GM23338 (cell line): ENCODE measurements at places on chromosomes 2 and 18.
A peak's percentile ranks its signal among the peaks of the same experiment; 100 is the strongest.

DNA sequence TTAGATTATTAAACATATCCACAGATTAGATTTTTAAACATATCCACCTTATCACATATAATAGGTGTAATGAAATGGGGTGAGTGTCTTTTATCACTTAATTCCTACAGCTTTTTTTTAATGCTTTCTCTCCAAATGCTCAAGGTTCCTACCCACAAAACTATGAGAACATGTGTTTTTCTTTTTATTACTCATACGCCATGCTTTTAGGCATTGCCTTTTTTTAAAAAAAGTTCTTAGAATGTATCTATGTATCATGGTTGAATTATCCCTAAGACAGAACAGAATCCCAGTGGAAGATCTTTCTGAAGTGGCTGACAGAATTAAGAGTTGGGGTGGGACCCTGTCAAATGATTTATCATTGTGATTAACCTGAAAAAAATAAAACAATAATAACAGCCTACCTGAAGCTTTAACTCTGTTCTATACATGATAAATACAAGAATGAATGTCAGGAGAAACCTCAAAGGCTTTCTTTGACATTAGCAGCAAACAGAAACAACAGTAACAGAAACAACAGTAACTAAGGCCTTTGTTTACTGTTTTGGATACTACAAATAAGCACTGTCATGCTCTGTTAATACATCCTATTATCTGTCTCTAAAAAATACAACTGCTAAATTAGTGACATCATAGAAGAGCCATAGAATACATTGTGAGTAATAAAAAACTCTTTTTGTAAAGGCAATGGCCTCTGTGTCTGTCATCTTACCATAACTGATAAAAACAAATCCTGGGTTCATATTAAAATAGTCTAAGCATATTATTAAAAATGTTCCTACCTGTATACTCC is 4.1 kb upstream of the ZNF397 start:
- DNase-seq, result no peak

- no peak for DNase-seq
These were observed 68.8 kb downstream of the ANTXR1 start for GRCh38 chr2:69081757-69082156.

DNA sequence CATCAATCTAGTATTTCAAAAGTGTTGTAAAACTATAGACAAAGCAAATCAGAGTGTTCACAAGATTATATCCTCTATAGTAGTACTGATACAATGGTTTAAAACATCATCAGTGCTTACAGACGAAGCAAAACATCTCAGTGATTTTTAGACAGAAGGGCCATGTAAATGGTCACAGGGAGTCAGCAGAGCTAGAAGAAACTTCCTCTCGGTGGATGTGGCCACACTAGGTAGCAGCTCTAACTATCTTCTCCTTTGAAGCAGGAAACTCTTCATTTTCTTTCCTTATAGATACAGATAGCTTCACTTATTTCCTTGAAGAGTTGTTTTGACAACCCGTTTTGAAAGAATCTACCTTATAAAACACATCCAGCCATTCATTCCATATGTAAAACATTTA is 80.4 kb upstream of the CD226 start:
- DNase-seq, result no peak

DNA sequence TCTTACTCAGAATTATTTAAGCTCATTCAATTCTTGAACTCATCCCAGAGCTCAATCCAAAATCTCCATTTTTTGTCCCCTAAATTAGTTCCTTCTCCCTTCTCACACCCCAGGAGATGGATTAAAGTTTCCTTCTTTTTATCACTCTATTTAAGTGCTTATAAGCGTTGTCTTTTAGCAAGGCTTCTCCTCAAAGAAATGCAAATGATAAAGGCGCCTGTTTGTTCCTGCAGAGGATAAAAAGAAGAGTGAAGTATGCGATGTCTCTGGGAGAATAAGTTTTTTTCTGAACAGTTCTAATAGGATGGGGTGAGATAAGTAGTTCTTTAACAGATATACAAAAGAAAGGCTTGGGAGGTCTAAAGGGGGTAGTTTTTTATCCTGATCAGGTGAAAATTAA is 303.3 kb downstream of the CNTNAP5 start:
- peak; percentile 45 for DNase-seq

DNA sequence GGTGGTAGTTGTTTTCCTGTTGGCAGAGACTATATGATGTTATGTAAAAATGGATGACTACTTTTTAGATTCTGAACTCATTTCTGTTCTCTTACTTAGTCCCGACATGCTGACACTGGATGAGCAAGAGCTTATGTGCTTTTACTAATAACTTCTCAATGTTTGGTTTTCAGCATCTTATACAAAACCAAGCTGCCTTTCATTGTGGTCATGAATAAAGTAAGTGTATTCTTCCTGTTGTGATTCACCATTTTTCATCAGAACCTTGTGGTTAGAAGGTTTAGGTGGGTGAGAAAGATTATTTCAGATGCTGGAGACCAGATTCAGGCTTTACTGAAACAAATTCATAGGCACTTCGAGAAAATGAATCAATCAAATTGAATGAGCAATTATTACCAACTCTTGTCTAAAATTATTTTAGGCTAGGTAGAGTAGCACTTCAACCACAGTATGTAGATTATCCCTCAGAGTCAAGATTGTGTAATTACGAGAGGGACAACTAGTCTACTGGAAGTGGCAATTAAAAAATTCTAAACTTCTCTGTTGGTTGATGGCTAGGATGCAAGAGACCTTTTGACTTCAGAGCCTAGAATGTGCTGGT is 9.3 kb downstream of the GPN1 start:
- DNase-seq, result no peak

GRCh38 chr2:76280686-76281085 is 570.0 kb upstream of the GCFC2 start:
- DNase-seq, result no peak

GRCh38 chr2:8214036-8214615 is 467.7 kb upstream of the ID2 start:
- DNase-seq, result no peak

- DNase-seq, result peak; percentile 9
These were observed 1.3 kb downstream of the LAPTM4A start for GRCh38 chr2:20050104-20050645.

DNA sequence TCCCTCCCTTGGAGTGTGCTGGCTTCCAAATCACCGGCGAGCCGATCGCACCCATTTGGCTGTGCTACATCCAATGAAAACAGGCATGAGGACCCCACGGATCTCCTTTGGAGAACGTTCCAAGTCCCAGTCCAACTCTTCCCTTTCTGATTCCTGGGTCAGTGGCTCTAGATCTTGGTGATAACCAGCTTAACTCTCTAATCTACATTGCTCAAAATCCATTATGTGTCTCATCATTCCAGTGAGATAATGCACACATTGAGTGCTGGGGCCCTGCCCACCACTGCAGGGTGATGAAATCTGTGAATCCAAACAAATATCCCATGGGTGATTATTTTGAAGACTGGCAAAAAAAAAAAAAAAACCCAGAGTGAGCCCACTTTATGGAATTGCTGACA is 232.7 kb upstream of the COPS8 start:
- DNase-seq, result no peak

DNA sequence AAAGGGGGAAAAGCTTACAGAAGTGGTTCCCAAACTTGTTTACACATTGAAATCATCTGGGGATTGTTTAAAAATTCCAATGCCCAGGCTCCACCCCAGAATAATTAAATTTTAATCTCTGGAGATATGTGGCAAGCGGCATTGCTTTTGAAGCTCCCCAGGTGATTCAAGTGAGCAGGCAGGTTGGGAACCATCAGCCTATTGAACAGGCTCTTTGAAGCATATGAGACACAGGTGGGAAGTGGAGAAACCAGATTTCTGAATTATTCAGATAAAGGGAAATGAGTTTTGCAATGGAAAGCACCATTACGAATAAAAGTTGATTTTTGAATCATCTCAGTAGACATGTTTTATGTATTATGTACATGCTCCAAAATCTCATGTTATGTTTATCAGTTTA is 57.6 kb upstream of the NOSTRIN start:
- no peak for DNase-seq

GRCh38 chr2:163919717-163920116 is 183.9 kb upstream of the FIGN start:
- DNase-seq, result no peak

DNA sequence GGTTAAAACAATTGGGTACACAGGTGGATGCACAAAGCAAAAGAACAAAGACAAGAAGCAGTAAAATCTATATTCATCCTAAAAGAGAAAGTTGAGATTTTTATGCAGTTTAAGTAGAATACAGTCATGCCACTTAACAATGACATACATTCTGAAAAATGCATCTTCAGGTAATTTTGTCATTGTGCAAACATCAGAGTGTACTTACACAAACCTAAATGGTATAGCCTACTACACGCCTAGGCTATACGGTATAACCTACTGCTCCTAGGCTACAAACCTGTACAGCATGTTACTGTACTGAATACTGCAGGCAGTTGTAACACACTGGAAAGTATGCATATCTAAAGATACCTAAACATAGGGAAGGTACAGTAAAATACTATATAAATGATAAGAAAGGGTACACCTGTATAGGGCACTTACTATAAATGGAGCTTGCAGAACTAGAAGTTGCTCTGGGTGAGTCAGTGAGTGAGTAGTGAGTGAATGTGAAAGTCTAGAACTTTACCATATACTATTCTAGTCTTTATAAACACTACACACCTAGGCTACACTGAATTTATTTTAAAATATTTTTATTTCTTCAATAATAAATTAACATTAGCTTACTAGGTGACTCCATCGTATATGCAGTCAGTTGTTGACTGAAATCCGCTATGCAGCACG is 132.9 kb downstream of the BARD1 start:
- no peak for DNase-seq

- DNase-seq, result no peak
These were observed 1.1 kb upstream of the CEP192 start for GRCh38 chr18:12990123-12990475.

GRCh38 chr2:25251071-25251421 is 82.7 kb upstream of the POMC start:
- DNase-seq, result no peak

DNA sequence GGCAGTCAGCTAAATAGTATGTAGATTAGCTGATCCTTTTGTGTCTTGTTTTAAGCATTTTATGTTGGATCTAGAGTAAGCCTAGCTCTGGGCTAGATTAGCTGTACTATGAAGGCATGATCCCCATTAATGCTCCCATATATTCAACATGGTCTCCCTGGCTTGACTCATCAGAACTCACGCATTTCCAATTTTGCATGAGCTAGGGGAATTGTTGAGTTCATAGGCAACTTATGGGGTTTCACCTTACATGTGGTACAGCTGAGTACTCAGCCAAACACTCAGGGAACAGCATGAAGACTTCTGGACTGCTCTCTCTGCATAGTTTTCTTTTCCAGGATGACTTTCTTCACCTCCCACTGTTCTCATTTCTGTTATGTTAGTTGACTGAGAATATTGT is 248.2 kb downstream of the TMX3 start:
- no peak for DNase-seq

DNA sequence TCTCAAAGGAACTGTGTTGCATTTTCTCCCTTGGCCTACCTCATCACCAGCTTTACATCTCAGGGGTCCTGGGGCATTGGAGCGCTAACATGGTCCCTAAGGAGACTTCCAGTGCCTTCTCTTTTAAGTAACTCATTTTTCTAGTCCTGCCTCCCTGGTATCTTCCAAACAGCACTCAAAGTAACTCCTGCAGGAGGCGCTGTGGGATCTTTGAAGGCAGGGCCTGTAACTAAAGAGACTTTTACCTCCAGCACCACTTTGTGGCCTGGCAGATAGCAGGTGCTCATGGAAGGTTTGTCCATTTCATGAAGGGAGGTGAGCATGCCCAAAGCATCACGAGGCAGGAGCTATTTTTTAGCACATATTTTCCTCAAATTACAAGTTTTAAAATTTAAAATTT is 411.0 kb upstream of the GYPC start:
- peak; percentile 83 for DNase-seq

DNA sequence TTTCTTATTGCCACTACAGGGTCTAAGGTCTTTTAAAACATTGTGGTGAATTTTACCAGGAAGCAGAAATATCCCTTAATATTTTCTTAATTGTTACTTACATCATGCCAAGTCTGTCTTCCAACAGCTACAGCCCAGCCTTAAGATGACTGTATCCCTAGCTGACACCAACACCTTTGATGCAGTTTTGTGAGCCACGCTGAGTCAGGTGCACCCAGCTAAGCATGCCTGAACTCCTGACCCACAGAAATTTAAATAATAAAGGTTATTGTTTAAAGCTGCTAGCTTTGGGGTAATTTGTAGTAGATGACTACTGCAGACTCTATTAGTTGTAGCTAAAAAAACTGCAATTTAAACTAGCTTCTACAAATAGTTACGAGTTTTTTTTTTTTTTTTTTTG is 1757.9 kb upstream of the LRRTM1 start:
- peak; percentile 40 for DNase-seq

DNA sequence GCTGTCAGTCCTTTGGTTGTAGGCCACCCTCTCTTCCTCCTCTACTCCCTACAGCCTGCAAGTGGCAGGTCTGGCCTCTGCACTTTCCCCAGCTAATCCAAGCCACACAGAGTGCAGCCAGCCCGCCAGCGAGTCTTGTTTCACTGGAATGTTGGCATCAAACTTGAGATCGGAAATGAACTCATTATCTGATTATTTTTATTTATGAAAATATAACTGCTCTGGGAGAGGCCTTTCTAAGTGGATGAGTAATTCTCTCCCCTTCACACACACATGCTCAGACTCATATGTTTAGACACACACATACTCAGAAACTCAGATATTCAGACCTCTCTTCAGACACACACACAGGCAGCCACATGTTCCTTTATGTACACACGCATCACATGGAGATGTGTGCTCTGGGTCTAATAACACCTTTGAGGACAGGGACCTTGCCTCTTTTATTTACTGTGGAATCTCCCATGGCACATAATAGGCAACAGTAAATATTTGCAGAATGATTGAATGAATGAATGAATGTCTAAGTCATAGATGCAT is 151.3 kb downstream of the ZFP36L2 start:
- DNase-seq, result no peak

GRCh38 chr2:64989126-64989981 is at the start of gene SLC1A4:
TSS of gene SLC1A4 (plus strand) at chr2:64989399. CDS start at chr2:64989644, 245 bp downstream.
- DNase-seq, result peak; percentile 81

- DNase-seq, result no peak
These were observed 126.1 kb downstream of the THNSL2 start for GRCh38 chr2:88296247-88296646.

DNA sequence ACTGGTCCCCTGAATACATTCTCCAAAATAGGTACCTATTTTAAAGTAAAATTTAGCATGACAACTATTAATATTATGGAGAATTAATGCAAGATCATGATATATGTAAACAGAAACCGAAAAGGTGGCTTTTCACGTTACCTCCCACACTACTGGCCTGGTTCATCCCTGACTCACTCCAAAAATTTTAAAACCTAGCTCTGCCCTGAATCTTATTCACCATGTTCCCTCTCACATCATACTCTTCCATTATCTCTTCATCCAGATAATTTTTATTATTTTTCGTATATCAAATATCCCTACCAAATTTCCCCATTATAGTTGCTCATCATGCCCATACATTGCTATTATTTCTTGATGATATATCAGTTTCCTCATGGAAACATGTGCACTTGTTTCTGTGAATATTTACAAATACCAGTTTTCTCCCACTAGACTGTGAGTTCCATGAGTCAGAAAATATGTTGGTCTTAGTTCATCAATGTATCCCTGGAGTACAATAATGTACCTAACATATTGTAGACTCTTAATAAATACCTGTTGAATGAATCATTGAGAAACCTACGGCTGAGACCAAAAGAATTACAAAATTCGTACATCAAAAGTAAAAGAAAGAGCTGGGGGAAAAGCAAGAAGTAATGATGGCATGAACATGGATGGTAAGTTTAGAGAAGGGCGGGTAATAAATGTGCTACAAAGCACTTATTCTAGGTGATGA is 360.1 kb upstream of the CHAC2 start:
- no peak for DNase-seq
